ENCODE measurements at places on chromosomes 3 and 15.
A peak's percentile ranks its signal among the peaks of the same experiment; 100 is the strongest.

GRCh38 chr3:149188494-149188893 is 33.1 kb downstream of the CP start:
- DNase-seq, result no peak

- no peak for DNase-seq
Measured at GRCh38 chr15:89406940-89407607, 72.5 kb upstream of the POLG start.

GRCh38 chr15:66043264-66043663 is 174.0 kb downstream of the RAB11A start:
- no peak for DNase-seq

DNA sequence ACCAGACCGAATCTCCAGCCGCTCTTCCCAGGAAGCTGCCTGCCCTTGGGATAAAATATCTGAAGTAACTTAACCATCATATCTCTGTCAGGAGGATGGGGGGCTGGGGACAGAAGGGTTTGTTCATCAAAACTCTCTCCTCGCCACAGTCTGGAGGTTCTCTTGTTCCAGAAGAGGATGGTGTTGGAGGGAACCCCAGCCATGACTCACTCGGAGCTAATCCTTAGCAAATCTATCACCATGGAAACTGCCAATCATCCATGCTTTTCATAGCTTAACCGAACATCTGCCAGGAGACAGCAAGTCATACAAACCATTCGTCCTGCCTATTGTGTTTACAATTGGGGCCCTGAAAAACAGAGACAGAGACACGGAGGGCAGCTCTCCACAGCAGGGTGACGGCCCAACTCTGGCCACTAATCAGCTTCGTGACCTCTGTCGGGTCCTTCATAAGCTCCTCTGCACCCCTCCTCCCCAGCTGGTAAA is 73.8 kb upstream of the HEG1 start:
- no peak for DNase-seq

DNA sequence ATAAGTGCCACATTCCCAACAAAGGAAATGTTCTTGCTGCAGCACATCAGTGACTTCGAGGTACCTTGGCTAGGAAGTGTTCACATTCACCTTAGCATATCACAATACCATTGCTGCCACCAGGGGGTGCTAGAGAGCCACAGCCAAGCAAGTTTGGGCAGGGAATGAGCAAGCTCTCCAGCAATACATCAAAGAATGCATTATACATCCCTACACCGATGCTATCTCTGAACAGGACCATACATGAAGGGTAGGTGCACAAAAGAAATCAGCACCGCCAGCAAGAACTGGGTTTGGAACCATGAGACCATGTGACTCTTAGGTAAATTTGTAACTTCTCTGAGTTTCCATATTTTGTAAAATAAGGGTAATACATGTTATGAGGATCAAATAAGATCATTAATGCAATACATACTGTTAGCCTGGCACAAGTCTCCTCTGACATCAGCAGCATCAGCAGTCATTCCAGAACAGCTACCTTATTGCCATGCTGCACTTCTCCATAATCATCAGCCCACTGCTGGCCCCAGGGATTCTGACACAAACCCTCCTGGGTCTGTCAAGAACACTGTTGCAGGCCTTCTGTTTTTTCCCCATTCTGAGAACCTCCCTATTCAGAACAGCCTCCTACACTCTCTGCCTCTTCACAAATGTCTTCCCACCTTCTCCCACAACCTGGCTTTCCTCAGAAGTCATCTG is 37.5 kb downstream of the RYK start:
- DNase-seq, result peak; percentile 77

- no peak for DNase-seq
Measured at GRCh38 chr3:121735047-121735696, 14.4 kb downstream of the GOLGB1 start.

DNA sequence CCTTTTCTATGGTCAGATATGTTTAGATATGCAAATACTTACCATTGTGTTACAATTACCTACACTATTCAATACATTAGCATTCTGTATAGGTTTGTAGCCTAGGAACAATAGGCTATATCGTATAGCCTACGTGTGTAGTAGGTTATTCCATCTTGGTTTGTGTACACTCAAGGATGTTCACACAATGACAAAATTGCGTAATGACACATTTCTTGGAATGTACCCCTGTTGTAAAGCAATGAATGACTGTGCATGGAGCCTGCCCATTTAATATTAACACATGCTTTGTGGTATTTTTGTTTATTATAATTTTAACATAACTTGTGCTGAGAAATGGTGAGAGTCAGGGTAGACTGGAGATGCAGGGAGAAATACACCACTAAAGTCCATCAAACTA is 154.9 kb downstream of the LEKR1 start:
- DNase-seq, result no peak

DNA sequence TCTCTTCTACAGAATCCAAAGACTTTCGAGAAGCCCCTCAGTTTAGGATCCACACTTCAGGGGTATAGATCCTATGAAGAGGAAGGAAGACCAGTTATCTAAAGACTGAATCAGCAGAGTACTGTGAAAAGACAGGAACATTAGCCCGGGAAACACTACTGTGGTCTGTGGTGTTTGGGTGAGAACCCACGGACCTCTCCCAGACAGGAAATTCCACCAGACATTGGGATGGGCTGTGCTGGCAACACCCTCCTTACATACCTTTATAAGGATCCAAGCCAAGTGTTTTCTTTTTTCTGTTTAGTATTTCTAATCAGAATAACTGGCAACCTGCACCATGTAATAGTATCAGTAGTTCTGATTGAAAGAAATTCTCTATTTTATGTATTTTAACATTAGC is 14.1 kb downstream of the TMEM207 start:
- DNase-seq, result no peak

DNA sequence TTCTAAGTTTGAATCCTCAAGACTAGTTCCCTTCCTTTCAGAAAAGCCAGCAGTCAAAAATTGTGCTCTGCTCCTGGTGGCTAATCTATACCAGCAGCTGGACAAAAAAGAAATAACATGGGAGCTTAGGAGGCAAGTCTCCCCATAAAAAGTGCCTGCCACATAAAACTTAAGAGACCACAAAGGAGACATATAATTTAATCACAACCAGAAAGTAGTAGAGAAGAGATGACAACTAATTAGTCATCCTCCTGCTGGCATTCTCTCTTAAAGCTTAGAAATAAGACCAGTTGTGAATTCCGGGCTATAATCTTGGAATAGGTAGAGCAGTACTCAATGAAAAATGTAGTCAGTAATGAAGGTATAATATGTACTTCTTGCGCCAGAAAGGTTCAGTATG is 20.2 kb upstream of the IMPG2 start:
- no peak for DNase-seq

GRCh38 chr15:40340038-40340739 is 550 bp downstream of the CCDC9B start:
- DNase-seq, result no peak

GRCh38 chr15:70320482-70320881 is 222.8 kb upstream of the TLE3 start:
- no peak for DNase-seq

DNA sequence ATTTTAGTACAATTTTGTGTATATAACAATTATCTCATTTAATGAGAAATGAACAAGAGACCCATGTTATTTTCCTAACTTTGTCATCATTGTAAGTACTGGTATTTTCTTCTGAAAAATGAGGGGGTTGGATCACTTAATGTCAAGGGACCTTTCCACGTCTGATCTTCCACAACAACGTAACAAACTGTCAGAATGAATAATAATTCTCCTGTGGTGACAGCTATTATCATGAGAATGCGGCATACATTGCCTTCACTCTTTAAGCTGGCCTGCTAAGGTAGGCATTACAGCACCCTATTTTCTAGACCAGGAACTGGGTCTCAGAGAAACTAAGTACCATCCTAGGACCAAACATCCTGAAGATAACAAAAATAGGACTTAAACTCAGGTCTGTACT is 31.5 kb upstream of the MINAR1 start:
- DNase-seq, result no peak

GRCh38 chr3:113268311-113268710 is 57.0 kb downstream of the BOC start:
- DNase-seq, result no peak

GRCh38 chr3:177451864-177452830 is 254.9 kb upstream of the TBL1XR1 start:
- no peak for DNase-seq

- no peak for DNase-seq
Measured at GRCh38 chr3:161263057-161263456, 41.9 kb downstream of the NMD3 start.

GRCh38 chr3:178244733-178245709 is 291.2 kb upstream of the KCNMB2 start:
- DNase-seq, result no peak

All from stimulated activated CD8-positive, alpha-beta memory T cell treated with anti-CD3 and anti-CD28 coated beads, Interleukin-7, amount 100 ng/mL, for 1 hour (primary cell).